ENCODE measurements at places on chromosomes 2 and 18. TPM values are rescaled to one million over a fixed set of nuclear protein-coding genes. Genes with fewer than 3 reads are reported as not detected.

- no peak for DNase-seq
Measured at GRCh38 chr2:235265348-235265965, 228.4 kb upstream of the AGAP1 start.

The C1GALT1C1L gene
- 0.22 TPM for total RNA-seq

The REG1B gene
- 10.2 TPM for total RNA-seq

DNA sequence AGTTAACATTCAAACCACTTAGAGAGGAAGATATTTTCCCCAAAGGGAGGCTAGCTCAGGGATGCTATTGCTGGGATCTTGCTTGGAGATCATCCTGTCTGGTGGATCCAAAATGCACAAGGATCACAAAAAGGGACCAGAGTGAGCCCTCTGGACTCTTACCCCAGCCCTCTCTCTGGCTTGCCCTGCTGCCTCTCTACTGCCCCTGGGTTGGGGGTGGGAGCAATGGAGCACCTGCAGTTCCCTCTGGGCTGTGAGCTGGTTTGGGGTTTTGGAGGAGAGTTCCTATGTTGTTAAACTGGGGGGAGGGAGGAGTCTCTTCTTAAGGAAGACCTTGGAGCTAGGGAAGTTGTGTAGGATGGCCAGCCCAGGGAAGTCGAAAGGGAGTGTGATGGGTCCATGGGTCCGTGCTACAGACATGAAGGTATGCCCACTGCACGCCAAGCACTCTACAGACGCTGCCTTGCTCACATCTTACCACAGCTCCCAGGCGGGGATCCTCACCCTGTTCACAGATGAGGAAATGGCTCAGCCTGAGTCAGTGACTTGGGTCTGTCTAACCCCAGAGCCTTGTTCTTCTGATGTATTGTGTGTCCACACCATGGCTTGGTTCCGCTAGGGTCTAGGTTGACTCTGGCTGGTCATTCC, 3.8 kb downstream of the LBH start:
- no peak for DNase-seq

DNA sequence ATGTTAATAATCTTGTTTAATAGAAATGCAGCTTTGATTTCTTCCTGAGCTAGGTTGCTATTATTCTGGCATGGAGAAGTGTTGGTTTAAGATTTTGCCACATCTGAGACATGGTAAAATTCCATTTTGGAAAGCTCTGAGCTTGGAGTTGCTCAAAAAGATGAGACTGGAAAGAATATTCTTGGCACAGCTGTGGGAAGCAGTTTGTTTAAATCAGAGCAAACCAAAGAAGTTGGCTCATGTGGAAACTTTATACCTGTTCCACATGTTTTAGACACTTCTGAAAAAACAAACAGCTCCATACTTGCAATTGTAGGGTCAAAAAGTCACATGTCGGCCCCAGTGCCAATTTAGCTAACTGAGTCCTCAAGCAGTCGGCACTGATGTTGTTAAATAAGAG, 116.6 kb downstream of the SLC4A3 start:
- no peak for DNase-seq

GRCh38 chr18:66872277-66872676, 268.4 kb upstream of the CDH19 start:
- DNase-seq: no peak

Measured in colonic mucosa (tissue), 4 donors.